ENCODE measurements at places on chromosomes 16 and 17.

- DNase-seq, result peak; percentile 91
Measured at GRCh38 chr16:55323637-55324271, at the start of gene IRX6. Gene IRX6, plus strand, starts transcription at chr16:55324203. Its CDS starts 889 bp downstream, at chr16:55325092.

- no peak for DNase-seq
Measured at GRCh38 chr16:22278441-22279230, 18.6 kb upstream of the POLR3E start.

- DNase-seq, result no peak
Measured at GRCh38 chr17:69057280-69057679, 3.4 kb downstream of the ABCA9 start.

DNA sequence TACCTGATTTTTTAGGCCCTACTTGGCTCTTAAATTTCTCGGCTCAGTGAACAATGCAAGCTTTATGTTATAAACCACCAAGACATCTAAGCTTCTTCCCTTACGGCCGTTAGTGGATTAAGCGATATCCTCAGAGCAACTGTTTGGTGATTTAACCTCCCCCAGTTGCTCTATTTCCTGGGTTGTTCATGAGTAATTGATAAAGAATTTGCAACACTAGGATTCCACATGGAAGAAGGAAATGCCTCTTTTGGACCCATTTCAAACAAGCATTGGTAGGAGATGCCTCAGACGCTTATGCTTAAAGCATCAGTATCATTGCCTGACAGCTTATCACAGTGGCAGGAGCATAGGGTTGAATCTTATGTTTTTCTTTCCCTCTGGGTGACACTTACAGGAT, 65.3 kb downstream of the RBFOX1 start:
- no peak for DNase-seq

DNA sequence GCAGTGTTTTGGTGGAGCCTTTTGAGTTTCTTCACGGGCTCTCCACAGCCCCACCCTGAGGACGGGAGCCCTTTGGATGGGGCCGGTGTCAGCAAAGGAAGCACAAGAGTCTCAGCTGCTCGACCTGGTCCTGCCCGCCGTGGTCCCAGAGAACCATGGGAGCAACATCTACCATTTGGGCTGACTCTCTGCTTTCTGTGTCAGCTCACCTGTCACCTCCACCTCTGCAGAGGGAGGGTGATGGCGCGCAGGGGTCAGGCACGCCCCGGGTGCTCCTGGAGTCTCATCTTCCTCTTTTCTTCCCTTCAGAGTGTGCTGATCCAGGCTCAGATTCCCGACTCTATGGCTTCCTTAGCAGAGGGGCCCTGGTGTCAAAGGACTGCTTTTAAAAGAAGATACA, 171.7 kb downstream of the LAT start:
- DNase-seq, result no peak

- peak; percentile 66 for DNase-seq
Measured at GRCh38 chr16:74226338-74226954, 70.2 kb upstream of the PSMD7 start.

GRCh38 chr17:38545531-38546225, 60.1 kb downstream of the SRCIN1 start:
- no peak for DNase-seq

DNA sequence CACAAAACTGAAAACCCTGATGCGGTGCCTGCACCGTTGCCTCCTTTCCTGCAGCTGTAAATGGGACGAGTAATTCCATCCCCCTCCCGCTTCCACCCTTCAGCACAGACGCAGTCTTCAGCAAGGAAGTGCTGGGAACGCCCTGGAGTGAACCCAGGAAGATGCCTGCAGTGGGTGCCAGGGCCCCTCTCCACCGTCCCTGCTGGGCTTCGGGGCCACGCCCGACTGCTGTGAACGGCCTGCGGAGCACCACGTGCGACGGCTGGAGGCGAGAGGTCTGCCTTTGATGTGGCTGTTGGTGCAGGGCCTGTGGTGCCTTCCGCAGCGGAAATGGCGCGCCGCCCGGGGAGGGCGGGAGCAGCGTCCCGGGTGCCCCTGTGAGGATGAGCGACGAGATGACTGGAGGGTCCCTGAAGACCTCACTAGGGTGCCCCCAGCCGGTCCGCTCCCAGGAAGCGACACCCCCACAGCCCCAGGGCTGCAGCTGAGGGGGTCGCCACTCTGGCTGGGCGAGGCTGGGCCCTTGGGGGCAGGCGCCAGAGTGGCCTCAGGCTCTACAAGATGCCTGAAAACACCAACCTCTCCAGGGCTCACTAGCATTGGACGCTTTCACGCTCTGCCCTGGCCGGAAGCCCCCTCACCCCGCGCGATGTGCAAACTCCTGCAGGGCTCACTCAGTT, 749 bp upstream of the MC1R start:
- DNase-seq, result peak; percentile 95

DNA sequence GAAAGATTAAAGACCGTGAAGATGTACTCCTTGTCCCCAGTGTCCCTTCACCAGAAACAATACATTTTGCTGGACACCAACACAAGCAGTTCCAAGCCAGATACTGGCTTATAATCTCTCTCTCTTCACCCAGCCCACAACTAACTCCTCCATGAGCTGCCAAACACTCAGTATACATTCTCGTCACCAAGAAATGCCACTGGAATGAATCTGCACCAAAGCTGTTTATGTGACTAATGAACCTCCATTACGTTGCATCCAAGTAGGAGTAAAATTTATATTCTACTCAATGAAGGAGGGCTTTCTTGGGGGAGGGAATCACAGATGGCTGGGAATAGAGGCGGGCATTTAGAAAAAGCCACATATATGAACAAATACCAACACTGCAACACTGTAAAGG, 20.9 kb upstream of the SOX9 start:
- peak; percentile 12 for DNase-seq

- DNase-seq, result no peak
Measured at GRCh38 chr16:53855511-53855910, 151.6 kb downstream of the FTO start.

DNA sequence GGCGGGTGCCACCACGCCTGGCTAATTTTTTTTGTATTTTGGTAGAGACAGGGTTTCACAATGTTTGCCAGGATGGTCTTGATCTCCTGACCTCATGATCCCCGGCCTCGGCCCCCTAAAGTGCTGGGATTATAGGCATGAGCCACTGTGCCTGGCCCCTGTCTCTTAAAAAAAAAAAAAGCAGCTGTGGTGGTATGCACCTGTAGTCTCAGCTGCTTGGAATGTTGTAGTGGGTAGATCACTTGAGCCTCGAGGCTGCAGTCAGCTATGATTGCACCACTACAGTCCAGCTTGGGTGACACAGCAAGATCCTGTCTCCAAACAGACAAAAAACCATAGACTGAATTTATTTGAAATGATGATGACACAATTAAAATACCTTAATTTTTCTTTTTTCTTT, 24.3 kb downstream of the CDK12 start:
- DNase-seq, result peak; percentile 96

DNA sequence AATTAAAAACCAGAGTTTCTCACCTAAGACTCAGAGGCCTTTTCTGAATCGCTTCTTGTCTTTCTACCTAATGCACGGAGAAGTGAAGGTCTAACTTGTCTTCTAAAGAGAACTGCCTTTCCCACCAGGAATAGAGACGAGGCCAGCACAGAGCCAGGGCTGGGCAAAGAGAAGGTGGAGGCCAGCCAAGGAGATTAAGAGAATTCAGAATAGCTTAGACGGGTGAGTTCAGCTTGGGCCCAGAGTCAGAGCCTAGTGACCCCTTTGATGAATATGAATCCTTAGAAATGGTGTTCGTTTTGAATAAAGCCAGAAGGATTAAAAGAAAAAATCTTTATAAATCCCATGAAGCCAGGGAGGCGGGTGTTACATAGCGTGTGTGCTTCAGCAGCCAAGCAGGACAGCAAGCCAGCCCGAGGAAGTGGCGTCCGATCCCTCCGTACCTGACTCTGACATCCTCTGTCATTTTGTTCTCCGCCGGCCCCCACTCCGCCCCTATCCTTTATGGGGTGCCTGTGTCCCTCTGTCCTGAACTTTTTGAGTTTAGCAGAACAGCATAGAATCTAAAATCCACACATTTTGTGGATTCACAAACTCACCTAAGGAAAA, 7.4 kb downstream of the GSG1L2 start:
- no peak for DNase-seq

DNA sequence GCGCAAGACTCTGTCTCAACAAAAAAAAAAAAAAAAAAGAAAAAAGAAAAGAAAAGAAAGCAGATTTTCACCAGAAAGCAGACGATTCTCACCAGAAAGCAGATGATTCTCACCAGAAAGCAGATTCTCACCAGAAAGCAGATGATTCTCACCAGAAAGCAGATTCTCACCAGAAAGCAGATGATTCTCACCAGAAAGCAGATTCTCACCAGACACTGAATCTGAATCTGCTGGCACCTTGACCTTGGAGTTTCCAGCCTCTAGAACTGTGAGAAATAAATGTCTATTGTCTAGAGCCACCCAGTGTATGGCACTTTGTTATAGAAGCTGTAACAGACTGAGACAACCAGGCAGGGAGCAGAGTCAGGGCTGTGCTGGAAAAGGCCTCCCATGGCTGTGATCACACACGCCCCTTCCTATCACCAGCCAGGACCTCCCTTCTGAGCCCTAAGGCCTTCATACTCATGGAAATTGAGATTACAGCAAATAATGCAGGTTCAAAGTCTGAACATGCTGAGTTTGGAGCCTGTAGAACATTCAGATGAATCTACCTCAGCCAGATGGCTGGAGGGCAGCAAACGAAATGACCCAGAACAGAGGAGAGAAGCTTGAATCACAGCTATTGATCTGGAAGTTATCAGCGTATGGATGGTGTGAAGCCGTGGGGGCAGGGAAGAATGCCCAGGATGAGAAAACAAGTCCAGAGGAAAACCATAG, 309.3 kb downstream of the SLC39A11 start:
- DNase-seq, result peak; percentile 64

DNA sequence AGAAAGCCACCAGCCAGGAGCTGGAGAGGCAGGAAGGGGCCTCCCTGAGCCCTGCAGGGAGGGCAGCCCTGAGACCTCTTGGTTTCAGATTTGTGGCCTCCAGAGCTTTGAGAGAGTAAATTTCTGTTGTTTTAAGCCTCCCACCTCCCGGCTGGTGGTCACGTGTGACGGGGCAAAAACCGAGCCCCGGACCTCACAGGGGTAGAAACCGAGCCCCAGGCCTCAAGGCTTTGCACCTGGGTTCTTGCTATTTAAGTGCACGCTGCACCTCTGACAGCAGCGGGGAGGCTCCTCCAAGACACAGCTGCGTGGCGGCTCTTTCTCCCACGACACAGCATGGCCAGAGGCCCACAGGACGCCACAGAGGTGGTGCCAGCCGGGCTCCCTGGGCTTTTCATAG, 17.4 kb upstream of the ZC3H18 start:
- DNase-seq, result no peak

GRCh38 chr17:82320956-82321927, 3.8 kb upstream of the CD7 start:
- no peak for DNase-seq
